AG08395 (cell line): ENCODE measurements at places on chromosomes 4 and X.

- no peak for DNase-seq
These were observed 1.1 kb downstream of the FHL1 start for GRCh38 chrX:136148391-136148790.

GRCh38 chrX:133307637-133308498, 89.7 kb upstream of the TFDP3 start:
- no peak for DNase-seq

- no peak for DNase-seq
These were observed 31.9 kb downstream of the REPS2 start for GRCh38 chrX:16978193-16978984.

- no peak for DNase-seq
These were observed 11.6 kb downstream of the IRF2 start for GRCh38 chr4:184462724-184463123.

GRCh38 chrX:104113222-104113965, 1.1 kb downstream of the ZCCHC18 start:
- peak; percentile 29 for DNase-seq

GRCh38 chrX:106606571-106606970, 5.2 kb upstream of the RADX start:
- no peak for DNase-seq

- no peak for DNase-seq
These were observed 17.3 kb upstream of the ENPEP start for GRCh38 chr4:110458494-110459266.

DNA sequence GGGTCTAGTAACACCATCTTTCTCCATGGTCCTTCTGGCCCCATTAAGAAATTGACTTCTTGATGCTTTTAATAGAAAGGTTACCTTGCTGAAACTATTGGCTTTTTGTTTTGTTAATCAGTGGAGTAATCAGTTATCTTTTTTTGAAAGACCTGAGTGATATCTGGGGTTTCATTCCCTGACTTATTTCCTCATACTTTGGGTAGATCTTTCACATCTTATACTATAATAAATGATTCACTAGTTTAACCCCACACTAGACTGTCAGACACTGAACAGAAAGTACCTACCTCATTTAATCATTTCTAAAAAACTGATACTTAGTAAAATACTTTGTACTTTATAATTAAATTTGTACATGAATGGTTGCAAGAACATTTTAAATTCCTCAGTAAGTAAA, 1021.1 kb downstream of the STIM2 start:
- no peak for DNase-seq

DNA sequence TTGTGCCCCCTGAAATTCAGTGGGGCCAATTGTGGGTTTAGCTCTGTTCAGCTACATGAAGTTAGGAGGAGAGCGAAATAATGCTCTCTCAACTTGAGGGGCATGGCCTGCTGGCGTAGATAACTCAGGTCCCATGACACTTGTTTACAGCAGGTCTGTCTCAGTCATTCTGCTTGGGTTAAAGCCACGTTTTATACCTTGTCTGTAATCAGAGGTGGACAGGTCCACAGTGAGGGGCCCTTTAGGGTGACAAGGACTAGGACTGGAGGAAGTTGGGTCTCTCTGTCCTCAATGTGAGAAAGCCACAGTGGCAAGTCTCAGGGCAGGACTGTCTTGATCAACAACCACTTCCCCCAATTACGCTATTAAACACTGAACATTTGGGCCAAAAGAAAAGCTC, 49.0 kb downstream of the PDHA1 start:
- no peak for DNase-seq

DNA sequence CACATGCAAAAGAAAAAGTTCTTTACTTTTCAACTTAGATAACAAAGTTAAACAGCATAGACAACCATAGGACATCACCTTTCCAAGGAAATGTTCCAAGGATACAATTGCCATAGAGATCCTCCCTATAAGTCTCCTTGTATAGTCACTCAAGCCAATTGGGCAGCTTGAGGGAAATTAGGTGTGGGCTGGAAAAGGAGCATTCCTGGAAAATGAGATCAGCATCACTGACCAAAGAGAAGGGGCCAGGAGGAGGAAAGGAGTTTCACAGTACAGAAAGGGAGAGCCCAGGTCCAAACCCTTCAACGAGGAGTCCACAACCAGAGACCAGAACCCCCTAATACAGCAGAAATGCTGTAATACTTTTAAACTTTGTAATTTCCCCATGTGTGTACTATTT, 91.5 kb upstream of the PPARGC1A start:
- DNase-seq = no peak

DNA sequence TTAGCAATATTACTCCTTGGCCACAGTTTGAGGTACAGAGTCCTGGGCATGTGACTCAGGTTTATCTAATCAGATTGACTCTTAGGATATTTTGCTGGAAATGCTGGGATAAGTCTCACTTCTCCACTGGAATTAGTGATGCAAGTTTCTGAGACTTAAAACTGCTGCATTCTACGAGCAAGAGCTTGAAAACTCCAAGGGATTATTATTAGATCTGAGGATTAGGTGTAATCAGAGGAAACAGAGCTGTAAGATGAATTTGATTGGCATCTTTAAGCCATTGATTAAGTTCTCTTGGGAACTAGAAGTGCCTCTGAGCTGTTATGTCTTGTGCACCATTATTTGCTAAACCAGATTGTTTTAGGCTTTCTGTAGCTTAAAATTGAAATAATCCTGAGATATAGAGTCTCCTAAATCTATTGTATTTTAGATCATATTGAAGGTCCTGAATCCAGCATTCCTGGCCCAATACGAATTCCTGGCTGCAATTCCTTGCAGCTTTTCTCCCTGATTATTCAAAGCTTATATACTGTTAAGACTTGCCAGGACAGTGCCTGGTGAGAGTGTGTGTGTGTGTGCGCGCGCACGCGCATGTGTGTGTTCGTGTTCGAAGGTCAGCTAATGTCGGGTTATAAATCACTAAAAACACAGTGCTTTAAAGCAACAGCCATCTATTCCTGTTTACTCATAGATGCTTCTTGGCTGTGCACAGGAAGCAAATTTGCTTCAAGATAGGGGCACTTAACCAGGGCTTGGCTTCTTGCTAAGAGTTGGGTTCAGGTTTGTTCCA, 735.1 kb downstream of the STIM2 start:
- DNase-seq = no peak

- DNase-seq = no peak
These were observed 136.7 kb upstream of the MAMLD1 start for GRCh38 chrX:150226223-150226965.

DNA sequence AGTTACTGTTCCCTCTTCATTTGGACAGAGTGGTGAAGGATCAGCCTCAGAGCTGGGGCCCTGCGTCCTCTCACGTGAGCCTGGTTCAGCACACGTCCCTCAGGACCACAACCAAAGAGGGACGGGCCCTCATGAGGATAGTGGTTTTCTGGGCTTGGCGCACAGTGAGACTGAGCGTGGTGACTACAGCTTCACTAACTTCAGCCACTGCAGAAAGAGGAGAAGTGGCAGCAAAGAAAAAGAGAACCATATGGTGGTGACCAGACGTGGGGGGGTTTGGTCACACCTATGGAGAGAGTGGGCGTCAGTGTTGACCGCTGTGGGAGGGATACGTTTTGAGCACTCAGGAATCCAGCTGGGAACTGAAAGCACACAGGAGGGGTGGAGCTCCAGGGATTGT, 21.8 kb upstream of the TNIP3 start:
- DNase-seq = no peak

- no peak for DNase-seq
These were observed 223.4 kb upstream of the HAND2 start for GRCh38 chr4:173753408-173753807.

DNA sequence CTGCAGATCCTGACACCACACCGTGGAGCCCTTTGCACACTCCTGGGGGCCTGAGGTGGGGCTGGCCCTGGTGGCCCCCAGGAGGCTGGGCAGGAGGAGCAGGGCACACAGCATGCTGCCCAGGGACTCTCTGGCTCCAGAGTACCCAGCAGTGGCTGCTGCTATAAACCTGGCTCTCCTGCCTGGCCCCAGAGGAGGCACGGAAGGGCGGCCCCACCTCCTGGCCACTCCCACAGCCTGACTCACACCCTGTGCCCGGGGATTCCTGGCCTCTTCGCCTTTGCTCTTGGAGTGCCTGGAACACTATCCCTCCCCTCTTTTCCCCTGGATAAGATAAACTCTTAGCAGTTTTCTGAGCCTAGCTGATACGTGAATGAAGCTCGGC, at the start of gene PSAPL1:
Gene PSAPL1, minus strand, starts transcription at position 165 of the 385 bp plus-strand sequence. Its CDS starts 51 bp downstream, at position 114.
- DNase-seq = peak; percentile 86

DNA sequence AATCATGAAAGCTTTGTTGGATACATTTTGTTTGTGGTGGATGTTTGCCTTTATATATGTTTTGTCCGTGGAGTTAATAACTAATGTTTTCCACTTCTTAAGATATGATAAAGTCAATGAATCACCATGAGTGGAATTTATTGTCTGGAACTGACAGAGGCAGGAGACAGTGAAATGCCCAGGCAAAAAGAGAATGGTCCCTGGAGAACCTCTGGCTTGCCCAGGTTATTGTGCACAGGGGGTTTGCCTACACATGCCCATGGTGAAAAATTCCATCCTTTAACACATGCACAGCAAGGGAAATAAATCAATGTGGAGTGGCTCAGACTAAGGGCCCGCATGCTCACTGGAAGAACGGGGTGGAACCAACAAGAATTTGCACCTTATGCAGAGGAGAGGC, 964.3 kb upstream of the GRIA3 start:
- no peak for DNase-seq

DNA sequence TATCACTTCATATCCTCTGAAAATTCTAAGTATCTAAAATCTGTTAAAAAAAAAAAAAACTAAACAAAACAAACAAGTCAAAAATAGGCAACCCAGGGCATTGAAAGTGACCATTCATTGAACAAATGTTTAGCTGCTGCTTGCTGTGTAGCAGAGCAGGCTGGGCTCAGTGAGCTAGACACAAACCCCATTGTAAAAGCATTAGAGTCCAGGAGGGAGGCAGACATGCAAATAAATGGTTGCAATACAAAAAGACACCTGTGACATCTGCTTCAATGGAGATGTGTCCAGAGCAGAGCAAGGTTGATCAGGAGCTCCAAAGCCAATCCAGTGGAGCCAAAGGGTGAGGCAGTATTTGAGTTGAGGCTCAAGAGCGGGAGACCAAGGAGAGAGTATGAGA, 267.3 kb upstream of the GATB start:
- no peak for DNase-seq

DNA sequence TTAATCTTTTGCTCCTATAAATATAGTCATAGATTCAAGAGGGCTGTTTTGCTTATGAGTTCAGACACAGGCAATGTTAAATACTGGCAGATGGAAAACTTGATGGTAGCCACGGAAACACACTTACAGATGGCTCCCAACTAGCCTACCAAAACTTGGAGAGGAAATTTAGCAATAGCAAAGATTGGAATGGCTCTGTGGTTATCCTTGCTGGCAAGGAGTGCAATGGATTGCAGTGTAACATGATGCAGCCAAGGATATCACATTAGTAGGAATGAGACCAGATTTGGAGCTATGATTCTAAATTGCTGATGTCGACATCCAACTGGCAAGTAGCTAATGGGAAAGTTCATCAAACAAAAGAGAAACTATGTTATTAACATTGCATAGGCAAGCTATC, 791.0 kb upstream of the DIAPH2 start:
- DNase-seq = no peak

- no peak for DNase-seq
These were observed 113.8 kb downstream of the ADRA2C start for GRCh38 chr4:3879681-3880614.

- DNase-seq = peak; percentile 91
These were observed 354.1 kb downstream of the CHIC1 start for GRCh38 chrX:73916931-73917667.

- DNase-seq = no peak
These were observed 120.7 kb downstream of the CORIN start for GRCh38 chr4:47717188-47717587.

DNA sequence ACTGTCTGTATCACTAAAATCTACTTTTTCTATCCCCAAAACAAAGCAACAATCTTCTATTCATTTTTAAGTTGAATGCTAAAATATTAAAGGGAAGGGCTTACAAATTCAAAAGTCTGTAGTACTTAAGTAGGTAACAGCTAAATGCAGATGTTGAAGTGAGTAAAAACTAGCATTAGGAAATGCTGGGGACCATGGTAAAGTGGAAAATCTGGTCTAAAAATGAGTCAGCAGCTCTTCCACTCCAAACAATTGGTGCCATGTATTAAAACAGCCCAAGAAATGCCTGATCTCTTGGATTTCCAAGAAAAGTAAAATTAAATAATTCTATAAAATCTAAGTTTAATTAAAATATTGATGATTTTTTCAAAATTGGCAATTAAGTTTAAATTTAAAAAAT, 73.3 kb upstream of the PPP3CA start:
- DNase-seq = no peak

- peak; percentile 58 for DNase-seq
These were observed 545 bp downstream of the ABCE1 start for GRCh38 chr4:145098675-145099037.

- DNase-seq = peak; percentile 28
These were observed 25.4 kb upstream of the AFAP1 start for GRCh38 chr4:7964890-7965662.

- no peak for DNase-seq
These were observed 4.8 kb upstream of the NKAP start for GRCh38 chrX:119948381-119948780.

GRCh38 chr4:119100655-119101054, 35.0 kb upstream of the MYOZ2 start:
- DNase-seq = no peak

- DNase-seq = no peak
These were observed 209.4 kb downstream of the RAPGEF2 start for GRCh38 chr4:159312236-159312635.

- DNase-seq = peak; percentile 24
These were observed 43.0 kb downstream of the ENPEP start for GRCh38 chr4:110518889-110519490.

DNA sequence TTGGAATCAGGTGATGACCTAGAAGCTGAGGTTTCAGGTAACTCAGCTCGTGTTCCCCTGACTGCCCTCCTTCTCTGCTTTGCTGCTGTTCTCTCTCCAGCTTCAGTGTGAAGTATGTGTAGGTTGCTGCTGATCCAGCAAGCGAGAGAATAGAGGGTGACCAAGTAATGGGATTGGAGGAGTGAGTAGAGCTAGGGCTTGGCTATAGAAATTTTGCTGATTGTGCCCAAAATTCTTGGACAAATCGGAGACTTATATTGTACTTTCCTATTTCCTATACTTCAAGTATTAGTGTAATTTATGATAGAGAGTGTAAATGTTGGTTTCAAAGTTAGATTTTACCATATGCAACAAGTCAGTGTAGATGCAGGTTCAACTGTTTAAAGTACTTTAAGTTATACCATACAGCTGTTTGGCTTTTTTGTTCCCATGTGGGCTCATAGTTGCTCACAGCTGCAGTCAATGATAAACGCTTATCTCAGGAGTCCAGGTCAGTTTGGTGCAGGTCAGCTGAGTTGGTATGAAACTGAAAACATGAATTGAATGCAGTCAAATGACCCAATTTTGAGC, 48.0 kb downstream of the RAPGEF2 start:
- no peak for DNase-seq
